ENCODE measurements at places on chromosomes 13 and 19. TPM values are rescaled to one million over a fixed set of nuclear protein-coding genes. Genes with fewer than 3 reads are reported as not detected.

- H3K27ac ChIP-seq = no peak overlapping the region
- no peak for DNase-seq
- no peak overlapping the region for H3K4me3 ChIP-seq
Observed at GRCh38 chr19:17195106-17195505, 20.1 kb upstream of the USE1 start.

- no peak overlapping the region for H3K27ac ChIP-seq
- H3K4me3 ChIP-seq = no peak overlapping the region
Observed at GRCh38 chr13:97339019-97339987, 94.7 kb upstream of the RAP2A start.

DNA sequence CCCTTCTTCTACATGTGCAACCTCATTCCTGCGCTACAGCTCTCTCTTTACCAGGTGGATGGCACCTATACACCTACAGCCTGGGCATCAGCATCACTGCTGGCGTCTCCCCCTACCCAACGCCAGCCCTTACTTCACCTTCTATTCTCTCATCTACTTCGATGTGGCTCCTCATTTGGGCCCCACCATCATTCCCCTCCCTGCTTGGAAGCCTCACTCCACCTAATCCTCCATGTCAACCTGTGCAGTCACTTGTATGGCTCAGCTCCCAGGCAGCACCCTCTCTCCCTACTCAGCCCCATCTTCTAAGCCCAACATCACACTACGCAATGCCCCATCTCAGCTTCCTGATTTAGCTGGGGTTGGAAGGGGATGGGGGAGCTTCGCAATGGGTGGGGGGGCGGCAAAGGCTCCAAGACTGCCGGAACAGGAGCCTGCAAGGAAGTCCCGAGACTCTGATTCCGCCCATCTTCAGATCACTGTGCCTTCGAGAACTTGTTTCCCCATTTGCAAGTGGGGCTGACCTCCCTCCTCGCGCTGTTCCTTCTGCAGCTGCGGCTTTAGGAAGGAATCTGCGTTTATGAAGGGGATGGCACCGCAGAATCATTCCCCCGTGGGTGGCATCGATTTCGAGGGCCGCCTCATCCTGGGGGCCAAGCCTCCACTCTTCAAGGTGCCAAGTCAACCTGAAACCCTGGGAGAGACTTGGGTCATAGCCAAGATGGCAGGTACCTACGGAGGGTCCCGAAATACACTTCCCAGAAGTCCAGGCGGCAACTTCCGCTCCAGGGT is 913 bp downstream of the MZF1 start:
- peaks cover 29% of the 10 kb centered on the region for H3K4me1 ChIP-seq
- no peaks in the 10 kb centered on the region for H3K27me3 ChIP-seq
- no peaks in the 10 kb centered on the region for H3K36me3 ChIP-seq
- DNase-seq = no peak
- H3K27ac ChIP-seq = peak overlapping the region; percentile 99
- peak overlapping the region; percentile 78 for H3K4me3 ChIP-seq

DNA sequence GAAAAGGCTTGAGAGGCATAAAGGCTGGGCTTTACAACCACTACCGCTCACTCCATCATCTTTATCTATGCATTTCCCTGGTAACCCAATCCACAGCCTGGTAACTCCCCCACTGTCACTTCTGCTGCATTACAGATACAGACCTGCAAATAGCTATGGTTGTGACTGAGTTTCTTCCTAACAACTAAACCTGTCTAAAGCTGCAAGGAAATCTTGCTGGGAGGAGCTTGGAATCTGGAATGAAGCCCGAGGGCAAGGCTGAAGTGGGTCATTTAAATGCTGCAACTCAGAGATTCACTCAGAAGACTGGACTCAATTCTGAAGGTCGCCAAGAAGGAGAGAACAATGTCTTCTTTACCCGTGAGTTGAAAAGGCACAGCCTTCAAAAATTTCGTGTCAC is at the start of gene LGALS13:
Gene LGALS13 (plus strand): TSS at position 301 of the 400 bp plus-strand sequence. CDS start 45 bp downstream, at position 346.
- H3K27me3 ChIP-seq = peaks cover 12% of the 10 kb centered on the region
- H3K4me1 ChIP-seq = no peaks in the 10 kb centered on the region
- no peak within 1 kb of the TSS for H3K27ac ChIP-seq
- H3K4me3 ChIP-seq = no peak within 1 kb of the TSS
- no peak for DNase-seq

DNA sequence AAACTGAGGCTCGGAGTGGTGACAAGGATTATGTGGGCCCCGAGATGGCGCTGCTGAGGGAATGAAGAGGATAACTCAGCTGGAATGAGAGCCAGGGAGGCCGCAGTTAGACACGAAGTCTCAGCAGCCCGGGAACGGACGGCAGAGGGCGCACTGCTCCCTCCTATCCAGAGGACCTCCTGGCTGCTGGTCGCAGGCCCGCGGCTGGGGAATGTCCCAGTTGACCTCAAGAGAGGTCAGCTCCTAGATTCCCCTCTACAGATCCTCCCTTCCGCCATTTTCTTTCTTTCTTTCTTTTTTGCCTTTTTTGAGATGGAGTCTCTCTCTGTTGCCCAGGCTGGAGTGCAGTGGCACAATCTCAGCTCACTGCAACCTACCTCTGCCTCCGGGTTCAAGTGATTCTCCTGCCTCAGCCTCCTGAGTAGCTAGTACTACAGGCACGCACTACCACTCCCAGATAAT is 24.1 kb upstream of the ASPDH start:
- H3K36me3 ChIP-seq = no peaks in the 10 kb centered on the region
- H3K4me3 ChIP-seq = no peak overlapping the region
- DNase-seq = peak; percentile 33
- H3K4me1 ChIP-seq = no peaks in the 10 kb centered on the region

DNA sequence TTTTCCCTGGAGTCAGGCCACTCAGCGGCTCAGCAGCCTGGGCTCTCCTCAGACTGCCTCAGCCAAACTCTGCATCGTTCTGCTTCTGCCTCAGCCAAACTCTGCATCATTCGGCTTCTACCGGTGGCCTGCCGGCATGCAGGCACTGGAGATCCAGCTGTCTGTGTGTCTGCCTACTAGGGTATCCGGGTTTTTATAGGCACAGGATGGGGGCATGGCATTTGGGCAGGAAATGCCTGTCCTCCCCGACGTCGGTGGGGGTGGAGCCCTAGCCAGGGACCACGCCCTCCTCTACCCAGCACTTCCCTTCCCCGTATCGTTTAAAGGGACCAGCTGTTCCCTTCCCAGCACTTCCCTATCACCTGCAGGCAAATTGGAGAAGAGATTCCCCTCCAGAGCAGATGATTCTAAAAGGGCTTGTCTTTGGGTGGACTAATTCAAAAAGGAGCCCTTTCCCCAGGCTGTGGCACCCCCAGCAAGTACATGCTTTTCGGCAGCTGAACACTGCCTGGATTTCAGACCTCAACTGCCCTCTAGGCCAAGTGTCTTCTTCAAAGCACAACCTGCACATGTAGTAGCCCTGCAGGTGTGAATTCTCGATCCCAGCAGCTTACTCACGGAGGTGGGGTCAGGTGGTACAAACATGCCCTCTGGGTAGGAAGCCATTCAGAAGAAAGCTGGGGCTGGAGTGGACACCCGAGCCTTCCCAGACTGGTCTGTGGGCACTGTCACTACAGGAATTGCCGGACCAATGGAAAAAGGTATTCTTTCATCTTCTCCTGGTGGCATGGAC is 25.4 kb upstream of the GPR12 start:
- DNase-seq = peak; percentile 64
- H3K36me3 ChIP-seq = no peaks in the 10 kb centered on the region
- no peaks in the 10 kb centered on the region for H3K27me3 ChIP-seq
- H3K4me3 ChIP-seq = peak overlapping the region; percentile 38
- H3K27ac ChIP-seq = no peak overlapping the region
- peaks cover 21% of the 10 kb centered on the region for H3K4me1 ChIP-seq

GRCh38 chr13:102597029-102597961 is 509 bp downstream of the TPP2 start:
- no peaks in the 10 kb centered on the region for H3K27me3 ChIP-seq
- H3K27ac ChIP-seq = peak overlapping the region; percentile 93
- H3K36me3 ChIP-seq = no peaks in the 10 kb centered on the region
- peaks cover 69% of the 10 kb centered on the region for H3K4me1 ChIP-seq
- DNase-seq = peak; percentile 17
- peak overlapping the region; percentile 78 for H3K4me3 ChIP-seq

- H3K27ac ChIP-seq = no peak overlapping the region
- no peak for DNase-seq
- H3K27me3 ChIP-seq = no peaks in the 10 kb centered on the region
- no peak overlapping the region for H3K4me3 ChIP-seq
Observed at GRCh38 chr13:55893540-55893939, 1247.2 kb upstream of the PRR20A start.

- no peaks in the 10 kb centered on the region for H3K4me1 ChIP-seq
- DNase-seq = no peak
- no peaks in the 10 kb centered on the region for H3K36me3 ChIP-seq
- no peak overlapping the region for H3K27ac ChIP-seq
- no peak overlapping the region for H3K4me3 ChIP-seq
- no peaks in the 10 kb centered on the region for H3K27me3 ChIP-seq
Observed at GRCh38 chr13:51324714-51325420, 14.6 kb upstream of the SERPINE3 start.

GRCh38 chr13:105050686-105051085 is 1484.8 kb downstream of the EFNB2 start:
- no peak for DNase-seq
- no peaks in the 10 kb centered on the region for H3K27me3 ChIP-seq
- H3K4me3 ChIP-seq = no peak overlapping the region
- H3K4me1 ChIP-seq = no peaks in the 10 kb centered on the region

GRCh38 chr13:95480131-95480545 is 72.4 kb upstream of the CLDN10 start:
- H3K27me3 ChIP-seq = no peaks in the 10 kb centered on the region
- H3K4me3 ChIP-seq = no peak overlapping the region
- no peak overlapping the region for H3K27ac ChIP-seq
- no peaks in the 10 kb centered on the region for H3K4me1 ChIP-seq

DNA sequence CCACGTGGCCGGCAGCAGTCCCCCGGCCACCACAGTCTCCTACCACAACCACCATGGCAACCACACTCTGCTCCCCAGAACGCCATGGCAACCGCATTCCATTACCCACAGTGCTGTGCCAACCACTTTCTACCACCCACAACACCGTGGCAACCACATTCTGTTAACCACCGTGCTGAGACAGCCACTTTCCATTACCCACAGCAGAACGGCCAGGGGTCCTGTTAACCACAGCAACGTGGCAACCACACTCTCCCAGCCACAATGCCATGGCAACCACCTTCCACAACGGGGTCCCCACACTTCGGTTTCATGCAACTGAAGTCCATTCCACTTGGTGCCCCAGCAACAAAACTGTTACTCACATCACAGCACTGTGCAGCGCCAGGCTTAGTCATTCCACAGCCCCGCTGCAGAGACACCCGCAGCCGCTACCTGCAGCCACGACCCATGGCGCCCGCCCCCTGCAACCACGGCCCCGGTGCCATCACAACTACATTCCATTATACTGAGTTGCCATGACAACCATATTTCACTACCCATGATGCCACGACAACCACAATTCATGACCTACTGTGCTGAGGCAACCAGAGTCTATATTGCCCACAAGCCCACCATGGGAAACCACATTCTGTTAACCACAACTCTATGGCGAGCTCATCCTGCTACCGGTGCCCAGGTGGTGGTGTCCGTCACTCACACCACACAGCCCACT is 10.0 kb downstream of the DPF1 start:
- no peak overlapping the region for H3K4me3 ChIP-seq
- DNase-seq = peak; percentile 49
- no peak overlapping the region for H3K27ac ChIP-seq
- no peaks in the 10 kb centered on the region for H3K36me3 ChIP-seq

DNA sequence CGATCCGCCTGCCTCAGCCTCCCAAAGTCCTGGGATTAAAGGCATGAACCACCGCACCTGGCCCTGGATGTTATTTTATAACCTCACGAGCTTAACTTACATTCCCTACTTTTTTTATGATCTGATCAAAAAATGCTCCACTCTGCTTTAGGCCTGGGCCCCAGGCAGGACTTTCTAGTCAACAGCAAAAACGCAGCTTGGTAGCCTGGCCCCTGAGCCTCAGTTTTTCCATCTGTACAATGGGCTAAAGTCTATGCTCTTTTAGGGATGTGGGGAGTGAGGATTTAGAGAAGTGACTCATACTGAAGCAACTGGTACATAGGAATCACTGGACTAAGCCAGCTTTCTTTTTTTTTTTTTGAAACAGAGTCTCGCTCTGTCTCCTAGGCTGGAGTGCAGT is 11.9 kb upstream of the PIK3R2 start:
- H3K4me1 ChIP-seq = no peaks in the 10 kb centered on the region
- H3K27me3 ChIP-seq = no peaks in the 10 kb centered on the region
- H3K27ac ChIP-seq = no peak overlapping the region
- no peak for DNase-seq
- H3K4me3 ChIP-seq = no peak overlapping the region

DNA sequence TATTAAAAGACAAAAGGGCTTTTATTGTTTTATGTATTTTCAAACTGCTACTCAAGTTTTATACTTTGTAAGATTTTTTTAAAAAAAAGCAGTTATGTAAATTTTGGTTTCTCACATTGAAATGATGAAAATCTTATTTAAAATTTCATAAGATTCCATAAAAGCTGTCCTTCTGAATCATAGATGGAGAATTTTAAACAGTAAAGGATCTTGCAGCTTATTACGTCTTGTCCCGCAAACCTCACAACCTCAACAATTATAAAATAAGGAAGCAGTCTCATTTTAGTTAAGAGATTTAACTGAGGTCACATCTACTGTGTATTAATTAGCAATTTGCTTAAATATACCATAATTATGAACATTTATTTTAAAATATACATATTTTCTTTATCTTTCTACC is 581.0 kb upstream of the SPRY2 start:
- H3K27me3 ChIP-seq = no peaks in the 10 kb centered on the region
- H3K36me3 ChIP-seq = no peaks in the 10 kb centered on the region
- H3K4me3 ChIP-seq = no peak overlapping the region
- no peaks in the 10 kb centered on the region for H3K4me1 ChIP-seq

- peaks cover 5% of the 10 kb centered on the region for H3K36me3 ChIP-seq
- H3K4me1 ChIP-seq = peaks cover 13% of the 10 kb centered on the region
- H3K27me3 ChIP-seq = no peaks in the 10 kb centered on the region
- DNase-seq = no peak
- H3K27ac ChIP-seq = no peak overlapping the region
Observed at GRCh38 chr19:1364070-1364704, 19.5 kb upstream of the NDUFS7 start.

- no peaks in the 10 kb centered on the region for H3K4me1 ChIP-seq
- no peak overlapping the region for H3K4me3 ChIP-seq
- no peaks in the 10 kb centered on the region for H3K36me3 ChIP-seq
- no peak overlapping the region for H3K27ac ChIP-seq
- no peaks in the 10 kb centered on the region for H3K27me3 ChIP-seq
- DNase-seq = no peak
Observed at GRCh38 chr19:22427960-22428913, 6.1 kb upstream of the ZNF98 start.

Gene ZNF578
- total RNA-seq = 4.9 TPM

Gene FAAP24
- total RNA-seq = 1.3 TPM

Gene ZNF560
- total RNA-seq = not detected

Gene PRODH2
- total RNA-seq = not detected

Gene C19orf38
- 0.36 TPM for total RNA-seq

Gene ICAM5
- 0.36 TPM for total RNA-seq

Gene GRIK5
- total RNA-seq = 0.12 TPM

Gene EFNB2
- 0.25 TPM for total RNA-seq

Gene TEAD2
- total RNA-seq = not detected

Gene ZNF160
- 72.0 TPM for total RNA-seq

Gene CFAP97D2
- total RNA-seq = not detected

Gene CEACAM16
- not detected for total RNA-seq
